ENCODE measurements at places on chromosomes 6 and 20.
A peak's percentile ranks its signal among the peaks of the same experiment; 100 is the strongest.

GRCh38 chr6:37868447-37868825, 48.9 kb downstream of the ZFAND3 start:
- DNase-seq, result no peak

DNA sequence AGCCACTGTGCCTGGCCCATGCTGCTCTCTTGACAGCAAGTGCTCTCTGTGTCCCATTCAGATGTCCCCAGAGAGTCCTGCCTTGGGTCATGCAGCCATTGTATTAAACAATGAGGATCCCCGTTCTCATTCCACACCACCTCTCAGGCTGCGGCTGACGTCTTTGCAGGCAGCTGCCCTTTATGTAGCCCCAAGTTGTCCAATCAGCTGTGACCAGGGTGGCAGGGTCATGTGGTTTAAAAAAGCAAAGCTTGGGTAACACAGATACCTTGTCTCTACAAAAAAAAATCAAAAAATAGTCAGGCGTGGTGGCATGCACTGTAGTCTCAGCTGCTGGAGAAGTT, 13.2 kb downstream of the GCNT2 start:
- no peak for DNase-seq

GRCh38 chr6:95578106-95578410, 723 bp downstream of the MANEA start:
- no peak for DNase-seq

GRCh38 chr6:161406646-161407045, 132.8 kb upstream of the AGPAT4 start:
- DNase-seq, result no peak

DNA sequence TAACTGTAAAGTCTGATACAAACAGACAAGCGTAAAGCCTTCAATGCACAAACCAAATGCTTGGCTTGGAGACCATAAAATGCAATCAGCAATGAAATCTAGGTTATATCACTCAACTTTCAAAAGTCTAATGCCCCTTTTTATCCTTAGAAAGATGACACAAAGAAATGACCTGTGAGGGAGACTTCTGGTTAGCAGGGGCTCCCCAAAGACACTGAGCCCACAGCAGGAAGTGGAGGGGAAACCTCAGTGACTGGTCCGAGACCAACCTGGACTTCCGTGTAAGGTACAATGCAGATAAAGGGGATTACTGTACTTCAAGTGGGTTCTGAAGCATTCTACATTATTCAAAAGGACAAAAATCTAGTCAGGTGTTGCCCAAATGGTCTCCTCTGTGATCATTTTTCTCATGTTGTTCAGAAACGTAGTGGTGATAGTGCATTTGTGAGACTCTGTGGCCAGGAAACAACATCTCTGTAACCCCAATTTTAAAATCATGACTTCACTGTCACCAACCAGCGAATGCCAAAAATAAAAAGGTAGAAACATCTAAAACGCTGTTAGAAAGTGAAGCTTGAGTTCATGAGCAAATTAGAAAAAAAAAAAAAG, 88.2 kb downstream of the HIVEP2 start:
- peak; percentile 34 for DNase-seq

DNA sequence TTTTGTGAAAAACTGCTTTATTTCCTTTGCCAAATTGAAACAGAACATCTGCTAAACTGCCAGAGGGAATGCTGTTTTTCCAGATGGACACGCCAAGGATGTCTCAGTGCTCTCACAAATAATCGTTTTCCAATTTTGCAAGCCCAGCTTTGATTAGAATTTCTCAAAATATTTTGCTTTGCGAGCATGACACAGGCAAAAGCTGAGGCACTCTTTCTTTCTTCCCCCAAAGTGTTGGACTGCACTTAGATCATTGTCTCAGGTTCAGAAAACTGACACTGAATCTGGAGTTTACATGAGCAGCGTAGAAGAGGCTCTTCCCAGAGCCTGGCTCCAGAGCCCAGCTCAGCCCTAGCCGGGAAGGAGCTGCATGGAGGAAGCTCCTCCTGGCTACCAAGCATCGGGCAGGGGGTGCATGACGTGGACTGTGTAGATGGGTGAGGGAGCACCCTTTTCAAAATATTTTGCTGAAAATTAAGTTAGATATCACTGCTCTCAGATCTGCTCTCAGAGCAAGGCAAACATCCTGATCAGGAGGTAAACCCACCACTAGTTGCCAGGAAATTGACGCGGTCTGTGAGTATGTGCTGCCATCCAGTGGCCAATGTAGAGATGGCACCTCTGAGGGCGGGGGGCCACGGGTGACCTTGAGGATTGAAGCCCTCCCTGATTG, 107.5 kb downstream of the SLC22A3 start:
- peak; percentile 69 for DNase-seq

GRCh38 chr6:146583966-146584365, 14.8 kb upstream of the ADGB start:
- no peak for DNase-seq
